Breast epithelium (tissue), 4 donors: ENCODE measurements at places on chromosomes 2 and 18. TPM values are rescaled to one million over a fixed set of nuclear protein-coding genes. Genes with fewer than 3 reads are reported as not detected.

- no peak for DNase-seq
These were observed 224.9 kb upstream of the EPAS1 start for GRCh38 chr2:46072101-46072820.

The REEP1 gene
- 3.8 TPM for total RNA-seq

DNA sequence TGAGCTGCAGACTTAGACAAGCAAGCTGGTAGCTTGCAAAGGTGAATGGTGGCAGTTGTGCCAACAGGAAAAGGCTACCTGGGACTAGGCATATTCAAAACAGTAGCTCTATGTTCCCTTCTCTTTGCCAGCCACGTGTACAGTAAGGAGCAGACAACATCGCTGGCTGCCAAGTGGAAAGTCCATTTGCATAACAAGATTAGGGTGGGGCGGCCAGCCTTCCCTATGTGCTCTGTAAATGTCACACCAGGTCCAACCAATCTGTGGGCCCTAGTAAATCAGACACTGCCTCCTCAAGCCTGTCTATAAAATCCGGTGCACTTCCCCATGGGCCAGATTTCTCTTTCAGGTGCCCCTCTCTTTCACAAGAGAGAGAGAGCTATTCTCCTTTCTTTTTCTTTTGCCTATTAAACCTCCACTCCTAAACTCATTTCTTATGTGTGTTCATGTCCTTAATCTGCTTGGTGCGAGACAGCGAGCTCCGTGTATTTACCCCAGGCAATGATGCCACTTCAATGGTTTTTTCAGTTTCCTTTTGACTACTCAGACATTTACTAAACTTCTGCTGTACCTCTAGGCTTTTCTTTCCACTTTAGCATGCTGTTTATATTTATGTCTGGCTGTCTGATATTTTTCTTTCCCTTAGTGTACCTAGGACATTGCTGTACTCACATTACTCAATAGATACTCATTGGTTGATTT lies 297.4 kb upstream of the GCFC2 start:
- no peak for DNase-seq

DNA sequence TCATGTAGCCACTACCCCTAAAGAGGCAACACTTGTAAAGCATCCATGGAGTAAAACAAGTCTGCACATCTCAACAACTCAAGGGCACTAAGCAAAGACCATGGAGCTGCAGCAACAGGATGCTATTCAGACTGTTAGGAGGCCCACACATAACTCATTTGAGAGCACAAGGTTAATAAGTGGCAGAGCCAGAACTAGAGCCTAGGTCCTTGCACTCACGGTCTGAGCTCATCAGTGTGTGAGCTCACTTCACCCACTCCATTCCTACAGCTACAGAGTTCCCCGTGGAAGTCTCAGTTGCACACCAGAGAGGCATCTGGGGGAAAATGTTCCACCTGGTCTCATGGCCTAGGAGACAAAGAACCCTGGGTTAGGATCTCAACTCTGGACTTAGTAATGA lies 35.0 kb downstream of the TTC32 start:
- no peak for DNase-seq

- no peak for DNase-seq
These were observed 12.4 kb upstream of the CCDC88A start for GRCh38 chr2:55431982-55432627.

GRCh38 chr2:86038291-86039081 lies 67.2 kb downstream of the POLR1A start:
- DNase-seq: no peak

- DNase-seq: no peak
These were observed 10.6 kb downstream of the SCG2 start for GRCh38 chr2:223591596-223591995.

DNA sequence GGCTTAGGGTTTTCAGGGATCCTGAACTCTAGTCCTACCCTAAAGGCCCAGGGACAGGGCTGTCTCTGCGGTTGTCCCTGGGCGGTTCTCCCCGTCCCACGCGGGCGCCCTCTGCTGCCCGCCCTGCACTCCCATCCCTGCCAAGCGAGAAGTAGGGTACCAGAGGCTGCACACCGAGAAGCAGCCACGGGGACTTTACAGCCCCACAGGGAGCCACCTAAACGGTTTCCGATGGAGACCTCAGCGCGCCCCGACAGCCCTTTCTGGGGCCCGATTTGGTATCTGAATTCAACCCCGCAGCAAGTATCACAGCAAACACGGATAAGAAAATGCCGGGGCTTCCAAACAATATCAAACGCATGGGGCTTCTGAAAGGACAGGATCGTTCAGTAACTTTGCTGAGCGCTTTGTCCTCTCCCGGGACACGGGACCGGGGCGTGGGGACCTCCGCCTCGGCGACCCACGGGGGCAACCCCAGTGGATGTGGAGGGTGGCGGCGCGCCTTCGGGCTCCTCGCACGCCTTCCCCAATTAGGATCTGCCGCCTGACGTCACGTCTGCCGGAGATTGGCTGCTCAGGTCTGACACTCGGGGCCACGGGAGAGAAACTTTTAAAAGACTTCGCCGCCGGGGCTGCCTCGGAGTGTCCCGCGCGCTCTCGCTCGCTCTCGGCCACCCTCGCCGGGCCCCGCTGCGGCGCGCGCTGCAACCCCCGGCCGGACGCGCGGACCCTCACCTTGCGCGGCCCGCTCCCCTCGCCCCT lies at the start of gene LTBP1:
Gene LTBP1 (plus strand): TSS at position 640 of the 762 bp plus-strand sequence. CDS start 372 bp downstream, outside the sequence.
- peak; percentile 59 for DNase-seq

DNA sequence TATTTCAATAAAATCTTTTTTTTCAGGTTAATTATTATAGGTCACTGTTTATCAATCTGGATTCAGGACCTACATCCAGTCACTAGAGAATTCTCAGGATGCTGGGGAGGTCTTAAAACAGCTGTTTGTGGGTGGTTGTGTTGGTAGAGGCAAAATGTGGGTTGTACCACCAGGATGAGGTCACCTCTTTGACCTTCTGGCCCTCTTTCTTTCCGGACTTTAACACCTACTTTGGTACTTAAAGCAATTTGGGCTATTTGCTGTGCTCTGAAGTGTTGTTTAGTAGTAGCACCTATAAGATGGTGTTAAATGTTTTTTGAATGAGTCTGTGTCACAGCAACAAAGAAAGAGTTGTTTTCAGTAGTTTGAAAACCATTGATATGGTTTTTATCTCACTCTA lies 14.6 kb downstream of the EML4 start:
- no peak for DNase-seq

DNA sequence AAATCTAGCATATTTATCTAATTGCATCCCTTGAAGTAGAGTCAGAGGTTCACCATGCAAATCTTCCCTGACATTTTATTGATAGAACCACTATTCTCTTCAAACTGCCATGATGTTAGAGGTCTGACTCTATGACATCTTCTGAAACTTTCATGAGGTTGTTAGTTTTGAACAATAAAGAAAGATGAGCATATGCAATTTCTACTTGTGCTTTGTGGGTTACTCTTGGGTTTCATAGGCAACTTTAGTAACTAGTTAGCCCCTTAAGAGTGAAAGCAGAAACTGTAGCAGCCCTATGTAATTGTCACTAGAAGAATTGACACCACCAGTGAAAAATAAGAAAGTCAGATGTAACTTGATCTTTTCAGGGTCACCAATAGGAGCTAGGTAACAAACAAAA lies 53.1 kb upstream of the ZEB2 start:
- DNase-seq: no peak

- no peak for DNase-seq
These were observed 366.9 kb downstream of the EPHA4 start for GRCh38 chr2:221205103-221205673.

The SIGLEC15 gene
- 0.16 TPM for total RNA-seq

The TMEM247 gene
- total RNA-seq: not detected

The MROH2A gene
- not detected for total RNA-seq

DNA sequence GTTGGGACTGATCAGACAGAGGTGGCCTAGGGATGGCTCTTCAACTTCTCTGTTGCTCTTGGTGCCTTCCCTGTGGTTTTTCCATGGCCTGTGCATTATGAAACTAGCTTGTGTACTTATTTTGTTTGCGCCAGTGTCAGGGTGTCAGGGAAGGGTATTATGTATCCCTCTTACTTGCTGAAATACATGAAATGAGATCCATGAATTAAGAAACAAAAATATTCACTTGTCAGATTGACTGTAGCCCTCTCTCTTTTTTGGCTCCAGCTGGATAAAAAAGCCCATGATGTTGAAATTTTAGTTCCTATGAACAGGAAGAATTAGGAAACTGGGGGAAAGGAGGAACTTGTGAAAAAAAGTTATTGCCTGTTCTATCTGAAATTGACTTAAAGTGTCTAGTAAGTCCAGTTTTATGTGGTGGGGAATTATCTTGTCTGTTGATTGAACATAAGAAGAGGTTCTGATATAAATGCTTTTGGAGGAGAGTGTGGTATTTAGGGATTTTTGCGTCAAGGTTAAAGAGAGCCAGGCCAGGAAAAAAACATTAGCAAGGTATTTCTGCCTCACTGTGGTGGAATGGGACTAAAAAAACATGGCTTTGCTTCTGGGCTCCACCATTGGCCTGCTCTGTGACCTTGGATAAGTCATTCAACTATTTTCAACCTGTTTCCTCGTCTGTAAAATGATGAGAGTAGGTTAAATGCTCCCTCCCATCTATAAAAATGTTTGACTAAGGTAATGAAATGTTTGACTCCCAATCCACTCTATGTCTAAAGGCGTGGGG lies 12.0 kb downstream of the UGP2 start:
- no peak for DNase-seq

The MC5R gene
- not detected for total RNA-seq

The CAVIN2 gene
- 71.4 TPM for total RNA-seq

GRCh38 chr2:232343821-232344220 lies 34.7 kb upstream of the ALPP start:
- DNase-seq: no peak

The GDF7 gene
- total RNA-seq: under 0.01 TPM

The ASXL3 gene
- 0.96 TPM for total RNA-seq

The DSG3 gene
- 21.0 TPM for total RNA-seq

DNA sequence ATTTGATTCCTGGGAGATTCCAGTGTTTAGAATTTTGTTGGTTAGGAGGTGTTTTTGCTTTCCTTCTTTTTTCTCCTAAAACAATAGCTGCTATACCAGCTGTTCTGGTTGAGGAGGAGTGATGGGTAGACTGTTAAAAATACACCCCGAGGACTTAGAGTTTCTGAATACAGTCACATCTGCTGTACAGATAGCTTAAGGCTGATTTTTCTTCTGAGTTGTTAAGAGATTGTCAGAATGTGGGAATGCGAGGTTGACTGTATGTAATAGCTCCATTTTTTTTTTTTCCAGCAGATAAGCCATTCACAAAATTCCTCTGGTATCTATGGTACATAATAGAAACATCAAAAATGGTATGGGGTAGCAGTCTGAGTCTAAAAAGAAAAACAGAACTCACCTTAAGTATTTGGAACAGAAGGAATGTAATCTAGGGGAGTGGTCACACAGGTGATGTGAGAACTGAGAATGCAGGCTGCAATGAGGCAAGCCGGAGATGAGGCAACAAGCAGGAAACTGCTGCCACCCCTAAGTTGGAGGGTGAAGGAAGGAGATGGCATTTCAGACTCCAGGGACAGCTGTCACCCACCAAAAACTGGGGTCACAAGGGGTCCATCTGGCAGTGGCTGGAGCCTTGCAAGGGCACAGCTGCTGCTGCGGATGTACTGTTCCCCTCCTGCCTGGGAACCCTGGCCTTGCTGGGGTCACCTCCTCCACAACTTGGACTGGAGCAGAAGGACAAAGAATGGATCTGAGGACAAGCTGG lies 2.4 kb downstream of the DGKD start:
- no peak for DNase-seq

The ZBTB7C gene
- total RNA-seq: 5.6 TPM

DNA sequence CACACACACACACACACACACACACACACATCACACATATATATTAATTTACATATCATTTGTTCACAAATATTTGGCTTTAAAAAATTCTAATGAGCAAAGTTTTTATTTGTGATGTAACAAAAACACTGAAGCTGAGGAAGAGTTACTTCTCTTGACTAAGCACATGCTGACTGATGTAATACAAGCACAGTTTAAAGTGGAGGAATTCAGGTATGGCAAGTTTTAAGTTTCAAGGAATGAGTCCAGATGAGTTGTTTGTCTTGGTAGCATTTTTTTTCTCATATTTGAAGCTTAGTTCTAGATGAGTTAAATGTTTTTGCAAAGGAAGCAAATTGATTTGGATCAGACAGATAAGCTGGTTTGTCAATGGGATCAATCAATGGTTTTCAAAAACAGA lies 20.2 kb upstream of the CALCRL start:
- no peak for DNase-seq

DNA sequence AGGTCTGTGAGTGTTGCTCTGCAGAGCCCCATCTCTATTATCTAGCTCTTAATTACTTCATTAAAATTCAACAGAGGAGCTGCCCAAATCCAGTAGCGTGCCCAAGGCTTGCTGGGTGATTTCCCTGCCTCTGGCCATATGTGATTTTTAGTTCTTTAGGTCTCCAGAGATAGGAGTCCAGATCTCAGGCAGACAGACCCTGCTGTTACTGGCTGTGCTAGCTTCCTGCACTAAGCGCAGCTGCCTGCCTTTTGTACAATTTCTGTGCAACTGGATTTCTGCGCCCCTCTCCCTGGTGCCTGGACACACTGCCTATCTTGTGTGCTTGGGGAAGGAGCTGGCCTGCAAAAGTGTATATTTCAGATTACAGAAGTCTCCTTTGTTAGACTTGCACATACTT lies 136.5 kb downstream of the TDRD15 start:
- no peak for DNase-seq

The TDRD15 gene
- not detected for total RNA-seq

DNA sequence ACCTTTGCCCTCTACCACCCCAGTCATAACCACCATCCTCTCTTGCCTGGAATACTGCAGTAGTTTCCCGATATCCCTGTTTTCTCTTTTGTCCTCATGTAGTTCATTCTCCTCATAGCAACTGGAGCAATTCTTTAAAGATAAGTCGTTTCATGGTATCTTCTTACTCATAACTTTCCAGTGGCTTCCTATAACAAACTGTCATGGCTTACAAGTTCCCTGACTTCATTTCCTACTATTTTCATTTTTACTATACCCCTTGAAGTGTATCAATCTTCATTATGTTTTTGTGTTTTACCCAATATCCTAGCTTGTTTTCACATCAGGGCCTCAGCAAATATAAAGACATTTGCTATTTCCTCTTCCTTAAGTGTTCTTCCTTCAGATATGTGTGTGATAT lies 83.7 kb upstream of the PROKR1 start:
- DNase-seq: no peak

DNA sequence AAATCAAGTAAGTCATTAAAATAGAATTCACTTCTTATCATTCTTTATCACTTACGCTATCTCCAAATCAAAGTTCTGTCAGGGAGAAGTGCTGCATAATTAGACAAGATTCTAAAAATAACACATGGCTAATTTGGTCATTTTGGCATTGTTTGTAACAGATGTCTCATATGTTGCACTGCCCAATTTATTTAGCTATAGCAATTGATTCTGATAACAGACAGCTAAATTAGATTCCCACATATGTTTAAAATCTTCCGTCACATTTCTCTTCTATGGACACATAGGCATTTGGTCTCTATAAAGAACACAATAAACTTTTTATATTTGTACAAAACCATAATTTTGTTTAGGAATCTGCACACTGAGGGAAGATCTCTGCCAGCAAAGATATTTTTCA lies 644.5 kb upstream of the VRK2 start:
- DNase-seq: no peak

The CAPN14 gene
- total RNA-seq: 0.16 TPM
